ENCODE measurements at places on chromosomes 4 and X.

- DNase-seq = no peak
These were observed 168.5 kb upstream of the DMD start for GRCh38 chrX:33379839-33380238.

DNA sequence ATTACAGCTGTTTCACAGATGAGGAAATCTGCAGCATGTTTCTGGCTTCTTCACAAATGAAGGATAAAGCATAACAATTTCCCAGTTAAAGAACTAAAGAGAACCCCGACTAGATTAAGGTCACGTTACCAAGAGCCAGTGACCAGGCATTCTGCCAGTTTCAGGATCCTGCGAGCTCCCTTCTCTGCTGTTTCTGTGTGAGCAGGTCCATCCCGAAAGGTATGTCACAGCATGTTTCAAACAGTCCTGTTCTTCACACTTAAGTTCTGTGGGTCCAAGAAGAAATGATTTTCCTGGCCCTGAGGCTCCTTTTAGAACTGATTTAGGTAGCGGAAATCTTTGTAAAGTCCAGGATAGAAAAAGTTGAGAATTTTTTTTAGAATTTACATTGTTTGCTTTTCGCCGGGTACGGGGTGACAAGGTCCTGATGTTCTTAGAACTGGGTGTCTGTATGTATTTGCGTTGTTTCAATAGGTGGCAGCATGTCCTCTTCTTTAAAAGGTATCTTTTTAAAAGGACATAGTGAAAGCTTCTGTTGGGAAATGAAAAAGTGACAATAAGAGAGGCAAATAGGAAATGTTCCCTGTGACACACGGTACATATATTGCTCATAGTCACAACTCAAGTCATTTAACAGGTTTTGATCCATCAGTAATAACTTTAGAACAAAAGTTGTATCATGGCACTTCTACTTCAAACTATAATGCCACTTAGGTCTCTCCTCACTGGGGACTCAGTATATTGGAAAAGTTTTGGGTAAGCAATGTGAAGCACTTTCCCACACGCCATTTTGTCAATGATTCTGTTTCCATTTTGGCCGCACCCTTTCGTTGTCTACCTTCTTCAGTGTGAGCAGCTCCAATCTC is 18.4 kb downstream of the IL21 start:
- DNase-seq = no peak

GRCh38 chr4:82799006-82799881 is 648 bp upstream of the SCD5 start:
- DNase-seq = no peak

GRCh38 chr4:125951261-125951887 is 636.6 kb downstream of the FAT4 start:
- DNase-seq = no peak
